ENCODE measurements at places on chromosomes 16 and 17.

GRCh38 chr16:53357955-53358354 is 76.3 kb upstream of the RBL2 start:
- no peak for DNase-seq

DNA sequence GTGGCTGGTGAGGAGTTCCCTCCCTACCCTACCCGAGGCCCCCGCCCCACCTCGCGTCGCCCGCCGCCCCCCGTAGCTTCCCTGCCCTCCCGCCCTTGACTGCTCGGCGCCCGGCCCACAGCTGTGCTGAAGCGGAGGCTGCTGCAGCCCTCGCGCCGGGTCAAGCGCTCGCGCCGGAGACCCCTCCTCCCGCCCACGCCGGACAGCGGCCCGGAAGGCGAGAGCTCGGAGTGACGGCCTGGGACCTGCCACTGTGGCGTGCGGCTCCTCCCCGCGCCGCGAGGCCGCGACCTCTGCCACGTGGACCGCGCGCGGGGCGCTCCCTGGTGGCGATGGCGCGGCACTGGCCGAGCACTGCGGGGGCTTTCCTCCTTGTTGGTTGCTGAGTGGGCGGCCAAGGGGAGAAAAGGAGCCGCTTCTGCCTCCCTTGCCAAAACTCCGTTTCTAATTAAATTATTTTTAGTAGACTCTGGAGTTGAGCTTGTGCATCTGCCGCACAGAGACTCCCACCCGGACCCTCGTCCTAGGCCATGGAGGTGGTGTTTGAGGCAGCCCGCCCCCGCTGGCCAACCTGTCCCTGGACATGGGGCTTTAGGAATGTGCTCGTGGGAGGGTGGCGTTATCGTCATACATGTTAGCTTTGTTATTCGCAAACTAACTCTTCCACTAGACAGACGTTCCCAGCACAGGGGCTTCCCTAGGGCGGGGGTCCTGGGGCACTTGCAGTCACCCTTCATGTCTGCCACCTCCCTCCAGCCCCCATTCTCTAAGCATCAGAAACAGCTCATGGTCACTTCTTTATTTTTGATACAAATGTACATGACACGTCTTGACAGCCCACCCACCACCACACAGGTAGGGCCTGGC is 4.4 kb downstream of the TP53I13 start:
- DNase-seq, result peak; percentile 15

GRCh38 chr16:67995423-67995822 is 3.9 kb downstream of the DPEP2 start:
- no peak for DNase-seq

DNA sequence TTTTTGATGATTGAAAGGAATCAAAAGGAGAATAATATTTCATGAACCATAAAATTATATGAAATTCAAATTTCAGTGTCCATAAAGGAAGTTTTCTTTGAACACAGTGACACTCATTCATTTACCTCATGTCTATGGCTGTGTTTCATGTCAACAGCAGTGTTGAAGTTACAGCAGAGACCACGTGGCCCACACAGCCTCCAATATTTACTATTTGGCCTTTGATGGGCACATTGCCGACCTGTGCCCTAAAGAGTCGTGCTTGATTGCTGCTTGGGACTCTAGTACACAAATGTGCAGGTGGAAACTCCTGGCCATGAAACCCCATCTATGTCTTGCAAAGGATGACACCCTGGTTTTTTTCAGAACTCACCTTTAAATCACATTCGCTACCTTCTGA is 57.0 kb downstream of the CES1 start:
- DNase-seq, result no peak

DNA sequence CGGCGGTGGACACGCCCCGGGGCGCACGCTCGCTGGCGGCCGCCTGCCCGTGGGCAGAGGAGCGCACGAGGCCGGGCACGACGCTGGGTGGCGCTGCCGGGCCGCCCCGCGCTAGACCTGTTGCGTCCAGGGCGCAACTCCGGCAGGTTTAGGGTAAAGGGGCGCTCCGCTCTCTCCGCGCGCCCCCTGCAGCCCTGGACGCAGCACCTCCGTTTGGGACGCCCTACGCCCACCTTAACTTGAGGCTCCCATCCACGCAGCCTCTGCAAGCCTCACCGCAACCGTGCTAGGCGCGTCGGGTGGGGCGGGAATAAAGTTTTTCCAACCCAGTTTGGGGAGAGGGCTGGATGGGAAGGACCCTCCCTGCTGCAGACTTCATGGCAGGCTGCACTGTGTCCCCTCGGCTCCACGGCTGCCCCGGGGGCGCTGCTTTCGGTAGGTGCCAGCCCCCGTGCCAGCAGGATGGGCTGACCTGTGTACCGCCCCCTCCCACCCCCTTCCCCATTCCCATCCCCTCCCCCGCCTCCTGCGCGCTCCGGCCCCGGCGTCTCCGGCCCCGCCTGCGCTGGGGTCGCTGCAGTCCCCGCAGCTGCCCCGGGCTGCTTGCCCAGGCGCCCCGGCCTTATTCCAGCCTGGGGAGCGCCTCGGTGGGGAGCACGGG is at the start of gene SYT17:
SYT17 (plus strand) TSS at position 531 of the 661 bp plus-strand sequence. CDS start 407 bp downstream, outside the sequence.
- DNase-seq, result no peak

- no peak for DNase-seq
Measured at GRCh38 chr16:5478036-5478435, 380.4 kb upstream of the EEF2KMT start.

DNA sequence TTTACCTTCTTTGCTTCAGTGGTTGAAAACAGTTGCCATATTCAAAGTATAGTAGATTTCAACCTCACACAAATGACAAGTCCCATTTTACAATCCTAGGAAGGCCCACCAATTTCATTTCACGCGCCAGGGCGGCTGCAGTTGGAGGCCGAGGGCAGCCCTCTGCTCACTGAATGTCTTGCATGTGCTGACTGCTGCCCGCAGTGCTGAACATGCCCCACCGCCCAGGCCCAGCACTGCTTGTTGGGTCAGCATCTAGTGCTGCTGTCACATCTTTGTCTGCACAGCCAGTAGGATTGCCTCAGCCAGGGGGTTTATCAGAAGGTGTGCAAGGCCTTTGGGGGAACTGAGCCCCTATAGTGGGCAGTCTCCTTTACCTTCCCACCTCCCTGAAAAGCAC is 11.5 kb downstream of the SMCR8 start:
- DNase-seq, result no peak

GRCh38 chr16:56667581-56668571 is at the start of gene MT1G:
Gene MT1G (minus strand): TSS chr16:56668065. CDS start chr16:56667993, 72 bp downstream.
- DNase-seq, result no peak

DNA sequence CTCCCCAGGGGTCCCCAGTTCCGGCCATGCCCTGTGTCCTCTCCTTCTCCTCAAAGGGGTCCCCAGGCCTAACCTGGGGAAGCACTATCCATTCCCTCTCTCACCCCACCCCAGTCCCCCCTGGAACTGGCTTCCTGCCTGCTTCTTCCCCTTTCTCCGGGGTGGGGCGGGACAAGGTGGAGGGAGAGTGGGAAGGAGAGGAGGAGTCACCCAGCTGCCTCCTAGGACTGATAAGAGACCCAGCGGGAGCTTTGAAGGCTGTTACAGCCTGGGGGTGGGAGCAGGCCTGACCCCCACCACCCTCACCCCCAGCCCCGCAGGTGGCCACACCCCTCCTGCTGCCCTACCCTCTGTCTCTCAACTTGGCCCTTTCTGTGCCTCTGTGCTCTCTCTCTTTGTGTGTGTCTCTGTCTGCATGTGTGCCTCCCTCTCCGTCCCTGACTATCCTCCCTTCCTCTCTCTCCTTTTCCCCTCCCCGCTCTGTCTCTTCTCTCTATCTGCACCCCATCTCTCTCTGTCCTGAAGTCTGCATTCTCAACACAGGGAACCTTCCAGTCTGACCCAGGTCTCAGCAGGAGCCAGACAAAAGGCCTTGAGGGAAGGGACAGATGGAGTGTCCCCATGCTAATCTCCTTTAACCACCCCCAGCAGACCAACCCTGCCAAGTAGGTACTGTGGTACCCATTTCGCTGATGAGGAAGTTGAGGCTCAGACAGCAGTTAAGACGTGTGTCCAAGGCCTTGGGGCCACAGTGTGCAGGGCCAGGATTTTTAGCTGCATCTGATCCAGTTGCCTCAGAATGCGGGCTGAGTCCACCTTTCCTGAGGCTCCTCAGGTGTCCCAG is 66.1 kb downstream of the RAB11FIP4 start:
- no peak for DNase-seq

DNA sequence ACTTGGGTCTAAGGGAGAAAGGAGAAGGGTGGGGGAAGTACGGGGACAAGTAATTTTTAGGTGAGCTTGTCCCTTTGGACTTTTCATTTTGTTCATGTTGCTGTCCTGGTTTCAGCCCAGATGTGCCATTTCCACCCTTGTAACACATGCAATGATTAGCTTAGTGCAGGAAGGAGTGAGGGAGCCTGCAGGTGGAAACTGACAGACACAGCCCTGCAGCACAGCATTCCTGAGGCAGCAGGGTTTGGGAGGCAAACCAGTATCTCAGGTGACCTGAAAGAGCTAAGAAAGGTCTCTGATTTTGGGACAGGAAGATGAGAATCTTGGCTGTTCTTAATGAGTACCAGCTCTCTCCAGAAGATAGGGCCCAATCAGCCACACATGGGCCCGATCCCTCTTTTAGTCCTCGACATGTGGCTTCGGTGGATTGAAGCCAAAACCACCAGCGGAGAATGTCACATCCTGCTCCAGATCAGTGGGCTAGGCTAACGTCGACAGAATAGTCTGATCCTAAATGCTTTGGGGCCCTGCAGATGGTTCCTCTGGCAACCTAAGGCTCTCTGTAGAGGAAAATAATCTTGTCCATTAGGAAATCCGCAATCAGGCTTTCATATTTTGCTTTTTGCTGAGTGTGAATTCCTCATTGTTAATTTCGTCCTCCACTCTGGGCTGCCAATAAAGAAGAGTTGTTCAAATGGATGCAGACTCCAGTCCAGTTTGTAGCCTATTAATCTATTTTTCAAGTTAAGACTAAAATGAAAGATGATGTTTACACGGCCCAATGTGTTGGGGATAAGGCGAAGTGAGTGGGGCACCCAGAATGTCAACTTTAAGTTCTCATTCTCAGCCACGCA is 3.8 kb upstream of the RNF157 start:
- no peak for DNase-seq

- DNase-seq, result no peak
Measured at GRCh38 chr16:67022531-67023214, 6.3 kb upstream of the CBFB start.

Data from T follicular helper cell (primary cell).